Activated CD4-positive, alpha-beta T cell treated with anti-CD3 and anti-CD28 coated beads for 24 hours (primary cell): ENCODE measurements at places on chromosomes 3 and 15.
A peak's percentile ranks its signal among the peaks of the same experiment; 100 is the strongest.

DNA sequence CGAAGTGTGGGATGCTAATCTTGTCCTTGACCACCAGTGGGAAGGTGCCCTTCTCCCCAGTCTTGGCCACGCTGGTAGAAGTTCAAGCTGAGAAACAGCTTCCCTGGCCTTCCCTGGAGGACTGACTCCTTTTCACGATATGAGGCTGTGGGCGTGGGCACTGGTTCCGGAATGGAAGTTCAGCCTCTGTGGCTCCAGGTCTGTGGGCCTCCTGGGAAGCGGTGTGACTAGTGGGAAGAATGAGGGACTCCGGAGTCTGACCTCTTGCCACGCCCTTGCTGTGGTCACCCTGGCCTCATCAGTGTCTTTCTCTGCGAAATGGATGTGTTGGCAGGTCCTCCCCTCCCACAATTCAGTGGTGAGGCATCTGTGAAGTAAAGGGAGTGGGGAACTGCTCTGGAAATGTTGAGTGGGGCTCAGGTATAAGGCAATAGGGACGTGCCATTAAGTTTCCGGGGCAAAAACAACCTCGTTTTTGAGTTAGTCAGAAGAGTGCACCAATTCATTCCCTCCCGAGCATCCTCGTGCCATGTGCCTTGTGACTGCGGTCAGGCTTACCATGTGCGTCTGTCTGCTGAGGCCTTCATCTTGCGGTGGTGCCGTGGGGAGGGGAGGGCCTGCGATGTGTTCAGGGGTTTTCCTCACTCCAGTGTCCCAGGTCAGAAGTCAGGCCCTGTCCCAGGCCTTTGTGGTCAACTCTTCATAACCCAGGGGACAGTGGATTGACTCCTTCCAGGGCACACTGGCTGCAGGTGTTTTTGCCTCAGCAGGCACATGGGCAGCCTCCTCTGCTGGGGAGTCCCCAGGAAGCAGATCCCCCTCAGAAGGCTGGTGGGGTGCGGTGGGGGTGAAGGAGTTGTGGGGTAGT, 11.8 kb upstream of the SEC13 start:
- DNase-seq, result no peak

DNA sequence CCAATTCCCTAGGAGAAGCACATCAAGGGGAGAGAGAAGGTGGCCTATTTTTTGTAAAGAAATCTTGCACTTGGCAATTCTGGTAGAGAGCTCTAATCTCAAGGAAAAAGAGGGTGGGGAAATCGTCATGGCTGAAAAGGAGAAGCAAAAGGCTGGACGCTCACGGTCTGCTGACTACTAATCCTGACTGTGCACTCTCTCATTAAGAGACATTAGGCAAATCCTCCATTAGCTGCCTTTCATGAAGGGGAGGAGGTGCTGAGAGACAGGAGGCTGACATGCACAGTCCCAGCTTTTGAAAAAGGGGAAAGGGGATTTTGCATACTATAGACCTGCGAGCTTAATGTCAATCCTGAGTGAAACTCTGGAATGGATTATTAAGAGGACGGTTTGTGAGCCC, 170.0 kb downstream of the NR2F2 start:
- no peak for DNase-seq

- DNase-seq, result no peak
Observed at GRCh38 chr15:85838655-85839054, 43.9 kb upstream of the KLHL25 start.

DNA sequence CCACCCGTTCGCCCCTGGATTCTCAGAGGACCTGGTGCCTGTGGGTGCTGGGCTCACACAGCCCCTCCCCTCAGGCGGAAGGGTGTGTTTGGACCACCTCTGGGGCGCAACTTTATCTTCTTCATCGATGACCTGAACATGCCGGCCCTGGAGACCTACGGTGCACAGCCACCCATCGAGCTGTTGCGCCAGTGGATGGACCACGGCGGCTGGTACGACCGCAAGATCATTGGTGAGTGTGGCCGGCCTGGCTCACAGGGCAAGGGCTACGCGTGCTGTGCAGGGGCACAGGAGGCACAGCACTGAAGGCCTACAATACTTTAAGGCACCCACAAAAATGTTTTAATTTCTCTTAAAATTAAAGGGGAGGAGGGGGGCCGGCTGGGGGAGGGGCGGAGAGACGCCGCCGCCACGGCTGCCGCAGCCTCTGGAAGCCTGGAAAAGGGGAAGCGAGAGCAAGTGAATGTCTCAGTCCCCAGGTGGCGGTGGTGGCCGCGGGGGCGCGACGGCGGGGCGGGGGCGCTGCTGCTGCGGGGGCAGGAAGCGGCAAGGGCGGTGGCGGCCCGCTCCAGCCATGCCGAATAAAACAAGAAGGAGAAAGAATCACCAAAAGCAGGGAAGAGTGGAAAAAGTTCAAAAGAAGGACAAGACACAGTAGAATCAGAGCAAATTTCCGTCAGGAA, 56.8 kb downstream of the DNAH1 start:
- DNase-seq, result no peak

DNA sequence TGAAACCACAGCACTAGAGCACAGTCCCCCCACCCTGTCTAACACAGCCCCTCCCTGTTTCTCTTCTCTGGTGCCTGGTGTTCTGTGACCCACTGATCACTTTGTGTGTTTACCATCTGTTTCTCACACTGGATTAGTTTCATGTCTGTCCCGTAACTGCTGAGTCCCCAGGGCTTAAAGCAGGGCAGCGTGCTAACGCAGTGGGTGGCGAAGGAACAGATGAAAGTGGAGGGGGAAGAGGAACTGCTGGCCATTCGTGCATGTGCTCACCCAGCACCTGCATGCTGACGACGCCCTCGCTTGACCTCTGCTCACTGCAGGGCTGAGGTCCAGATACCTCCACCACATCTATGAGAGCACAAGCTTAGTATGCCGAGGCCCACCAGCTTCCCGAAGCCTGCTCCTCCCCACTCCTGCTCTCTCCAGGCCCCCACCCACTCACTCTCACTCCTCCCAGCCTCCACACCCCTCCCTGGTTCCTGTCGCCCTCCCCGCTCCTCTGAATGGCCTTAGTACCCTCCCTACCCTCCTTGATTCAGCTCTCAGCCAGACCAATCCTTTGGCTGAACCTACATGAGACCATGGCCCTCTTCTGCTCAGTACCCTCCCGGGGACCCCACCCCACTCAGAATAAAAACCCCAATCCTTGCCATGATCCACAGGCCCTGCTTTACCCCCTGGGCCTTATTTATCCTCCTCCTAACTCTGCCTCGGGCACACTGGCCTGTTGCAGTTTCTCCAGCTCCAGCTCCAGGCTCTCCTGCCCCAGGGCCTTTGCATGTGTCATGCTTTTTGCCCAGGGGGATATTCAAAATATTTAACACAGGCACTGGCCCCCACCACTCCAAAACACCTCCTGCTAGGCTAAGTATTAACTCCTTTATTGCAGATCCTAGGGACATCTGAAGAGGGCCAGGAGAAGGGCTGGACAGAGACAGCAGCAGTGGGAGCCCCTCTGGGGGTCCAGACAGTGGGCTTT, 15.1 kb upstream of the IQSEC1 start:
- DNase-seq, result no peak

- DNase-seq, result no peak
Observed at GRCh38 chr3:65303431-65303830, 615.6 kb upstream of the ADAMTS9 start.

DNA sequence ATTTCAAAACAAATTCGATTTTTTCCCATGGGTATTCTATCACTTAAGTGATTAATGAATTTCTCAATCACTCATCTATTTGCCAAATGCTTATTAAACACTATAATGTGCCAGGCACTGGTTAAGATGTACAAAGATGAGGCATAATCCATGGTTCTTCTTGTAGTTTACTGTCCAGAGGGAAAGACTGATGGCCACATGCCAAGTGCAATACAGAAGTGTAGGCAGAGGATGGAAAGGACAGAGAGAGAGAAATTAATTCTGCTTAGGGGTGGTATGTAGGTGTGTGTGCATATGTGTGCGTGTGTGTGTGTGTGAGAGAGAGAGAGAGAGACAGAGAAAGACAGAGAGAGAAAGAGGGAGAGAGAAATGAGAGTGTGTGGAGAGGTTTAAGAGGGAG, 120.8 kb upstream of the CCNL1 start:
- DNase-seq, result no peak

- no peak for DNase-seq
Observed at GRCh38 chr3:120203016-120203415, 82.0 kb downstream of the GPR156 start.

- no peak for DNase-seq
Observed at GRCh38 chr3:88231207-88231606, 81.4 kb downstream of the C3orf38 start.

GRCh38 chr3:26061947-26062346, 272.1 kb downstream of the OXSM start:
- no peak for DNase-seq

DNA sequence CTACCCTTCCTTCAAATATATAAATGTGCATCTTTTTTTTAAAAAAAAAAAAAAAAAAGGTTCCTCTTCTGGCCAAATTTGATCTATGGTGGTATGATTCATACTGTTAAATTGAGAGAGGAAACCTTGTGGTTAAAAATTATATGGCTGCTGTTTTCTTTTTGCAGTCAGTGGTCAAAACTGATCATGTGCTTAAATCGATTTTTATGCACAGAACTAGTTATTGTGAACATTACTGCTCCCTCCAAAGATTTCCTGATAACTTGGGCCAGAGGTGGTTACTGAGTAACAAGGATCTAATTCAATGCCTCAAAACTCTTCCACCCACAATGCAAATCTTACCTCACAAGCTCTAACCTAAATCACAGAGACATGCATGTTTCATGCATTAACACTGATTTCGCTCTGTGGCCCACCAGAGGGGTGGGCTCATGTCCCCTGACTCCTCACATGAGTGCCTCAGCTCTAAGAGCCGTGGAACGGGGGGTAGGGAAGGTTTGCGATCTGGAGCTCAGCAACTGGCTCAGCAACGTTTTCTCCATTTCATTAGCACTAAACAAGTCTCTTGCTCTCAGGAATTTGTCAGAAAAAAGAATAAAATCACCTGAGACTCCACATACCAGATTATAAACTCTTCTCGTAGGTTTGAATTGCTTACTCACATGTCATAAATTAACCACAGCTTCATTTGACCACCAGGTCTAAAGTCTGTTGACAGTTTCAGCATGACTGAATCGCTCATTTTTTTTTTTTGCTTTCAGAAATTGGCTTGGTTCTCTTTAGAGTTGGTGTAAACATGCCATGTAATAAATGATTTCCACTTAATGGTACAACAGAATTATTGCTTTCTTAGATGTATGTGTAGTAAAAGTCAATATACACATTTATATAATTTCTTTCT, 280.4 kb downstream of the CD47 start:
- no peak for DNase-seq

- DNase-seq, result no peak
Observed at GRCh38 chr15:73983773-73984172, 8.3 kb downstream of the STOML1 start.

DNA sequence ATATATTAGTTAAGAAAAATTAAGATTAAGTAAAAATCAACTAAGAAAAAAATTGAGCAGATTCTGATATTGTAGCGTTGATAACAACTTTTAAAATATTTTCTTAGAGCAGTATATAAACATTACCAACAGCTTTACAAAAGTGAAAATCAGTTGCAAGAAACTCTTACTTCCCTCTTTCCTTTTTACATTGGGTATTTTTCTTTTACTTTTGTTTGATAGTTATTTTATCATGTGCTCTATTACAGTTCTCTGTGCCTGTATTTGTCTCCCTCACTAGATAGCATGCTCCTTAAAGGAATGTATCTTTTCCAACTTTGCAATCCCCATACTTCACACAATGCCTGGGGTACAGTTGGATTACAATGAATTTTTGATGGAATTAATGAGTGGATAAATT, 87.5 kb upstream of the P3H2 start:
- DNase-seq, result no peak

GRCh38 chr3:124459678-124460077, 270.6 kb upstream of the UMPS start:
- no peak for DNase-seq

DNA sequence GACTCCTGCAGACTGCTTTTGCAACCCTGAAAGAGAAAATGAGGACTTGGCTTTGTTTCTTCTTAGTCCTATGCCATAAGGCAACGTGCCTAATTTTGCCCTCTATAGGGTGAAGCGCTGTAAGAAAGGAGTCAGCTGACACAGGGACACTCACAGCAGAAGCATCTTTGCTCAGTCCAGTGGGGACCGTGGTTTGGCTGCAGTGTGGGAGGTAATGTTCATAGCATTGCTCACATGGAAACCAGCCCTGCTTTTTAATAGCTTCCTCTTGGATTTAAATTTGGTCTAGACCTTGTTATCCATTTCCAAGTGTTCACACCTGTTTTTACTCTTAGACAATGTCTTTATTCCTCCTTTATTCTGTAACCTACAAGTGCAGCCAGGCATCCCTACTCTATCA, 1032.1 kb downstream of the NTRK3 start:
- DNase-seq, result no peak

- no peak for DNase-seq
Observed at GRCh38 chr15:79370716-79371115, 59.8 kb downstream of the TMED3 start.

DNA sequence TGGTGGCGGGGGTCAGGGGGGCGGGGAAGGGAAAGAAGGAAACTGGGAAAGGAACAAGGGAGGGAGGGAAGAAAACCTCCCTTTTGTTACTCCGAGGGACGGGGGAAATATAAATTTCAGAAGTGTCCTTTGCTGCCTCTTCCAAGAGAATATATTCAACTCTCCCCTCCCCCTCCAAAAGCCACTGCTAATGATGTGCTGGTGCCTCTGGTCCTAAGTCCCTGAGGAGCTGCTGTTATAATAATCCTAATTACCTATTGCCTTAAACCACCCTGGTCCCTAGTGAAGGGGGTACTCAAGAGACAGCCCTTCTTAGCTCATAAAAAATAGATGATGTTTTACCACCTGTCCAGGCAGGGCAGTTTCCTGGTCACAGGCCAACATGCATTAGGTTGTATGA, 118.3 kb upstream of the TRIM42 start:
- no peak for DNase-seq

DNA sequence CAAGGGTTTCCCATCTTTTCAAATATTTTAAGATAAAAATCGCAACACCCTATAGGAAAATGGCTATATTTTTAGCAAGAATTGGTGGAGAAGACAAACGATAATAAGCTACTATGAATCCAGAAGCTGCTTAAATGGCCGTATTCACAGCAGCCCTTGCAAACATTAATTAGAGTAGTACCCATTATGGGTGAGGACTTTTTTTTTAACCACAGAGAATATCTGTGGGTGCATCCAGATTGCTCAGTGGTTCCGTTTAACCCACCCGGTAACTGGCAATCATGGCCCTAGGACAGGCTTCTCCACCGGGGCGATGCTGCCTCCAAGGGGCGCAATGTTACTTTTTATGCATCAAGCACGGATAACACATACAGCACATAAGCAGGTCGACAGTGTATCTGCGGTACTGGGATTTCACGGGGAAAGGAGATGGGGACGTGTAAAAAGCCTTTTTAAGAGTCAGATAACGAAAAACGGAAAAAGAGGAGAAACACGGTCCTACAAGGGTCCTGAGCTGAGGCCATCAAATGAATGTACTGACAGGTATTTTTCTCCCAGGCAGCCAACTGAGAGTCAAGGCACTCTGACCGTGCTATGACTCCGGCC, 968 bp upstream of the TMEM266 start:
- DNase-seq, result peak; percentile 18
